Esophagus squamous epithelium (tissue), 5 donors: ENCODE measurements at places on chromosomes 3 and 15.

GRCh38 chr15:98537516-98538060, 110.8 kb upstream of the IGF1R start:
- no peak for DNase-seq

DNA sequence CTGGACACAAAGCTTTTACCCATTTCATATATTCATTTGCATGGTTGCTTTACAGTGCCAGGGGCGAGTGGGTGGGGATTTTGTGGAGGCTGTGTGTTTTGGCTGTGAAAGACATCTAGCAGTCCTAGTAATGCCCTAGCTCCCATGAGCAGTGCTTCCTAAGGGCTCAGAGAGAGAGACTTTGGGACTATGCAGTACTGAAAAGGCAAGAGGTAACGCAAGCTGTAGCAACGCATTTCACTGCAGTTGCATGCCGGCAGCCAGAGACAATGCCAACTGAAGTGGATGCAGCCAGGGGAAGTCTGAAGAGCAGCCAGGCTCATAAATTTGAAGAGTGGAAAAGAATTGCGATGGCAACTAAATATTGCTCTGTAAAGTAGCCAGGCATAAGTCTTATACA, 27.4 kb upstream of the ATP10A start:
- no peak for DNase-seq

DNA sequence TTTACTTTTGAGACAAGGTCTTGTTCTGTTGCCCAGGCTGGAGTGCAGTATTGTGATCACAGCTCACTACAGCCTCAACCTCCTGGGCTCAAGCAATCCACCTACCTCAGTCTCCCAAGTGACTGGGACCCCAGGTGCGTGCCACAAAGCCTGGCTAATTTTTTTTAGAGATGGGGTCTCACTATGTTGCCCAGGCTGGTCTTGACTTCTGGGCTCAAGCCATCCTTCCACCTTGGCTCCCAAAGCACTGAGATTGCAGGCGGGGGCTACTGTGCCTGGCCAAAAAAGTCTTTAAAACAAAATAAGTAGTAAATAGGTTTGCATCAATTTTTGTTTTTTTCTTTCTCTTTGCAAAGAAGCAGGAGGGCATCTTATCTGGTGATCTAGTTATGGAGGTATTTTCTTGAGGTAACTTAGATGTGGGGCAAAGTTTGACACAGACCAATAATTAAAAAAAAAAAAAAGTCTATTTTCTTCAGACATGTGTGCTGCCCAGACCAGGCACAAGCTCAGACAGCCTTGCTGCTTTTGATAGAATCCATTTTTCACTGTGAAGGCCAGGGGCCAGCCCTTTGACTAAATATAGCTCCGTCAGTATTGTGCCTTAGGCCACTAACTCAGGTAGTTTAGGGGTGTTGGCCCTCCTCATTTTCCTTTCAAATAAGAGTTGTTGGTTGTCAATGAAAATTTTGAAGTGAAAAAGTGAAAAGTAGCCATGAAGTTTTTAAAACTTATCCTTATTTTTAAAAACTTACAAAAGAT, 2.5 kb downstream of the ARL6IP5 start:
- DNase-seq = no peak

- DNase-seq = no peak
These were observed 162.5 kb upstream of the CHRNA7 start for GRCh38 chr15:31867536-31868442.

- DNase-seq = no peak
These were observed 29.7 kb downstream of the SEMA7A start for GRCh38 chr15:74403991-74404563.

DNA sequence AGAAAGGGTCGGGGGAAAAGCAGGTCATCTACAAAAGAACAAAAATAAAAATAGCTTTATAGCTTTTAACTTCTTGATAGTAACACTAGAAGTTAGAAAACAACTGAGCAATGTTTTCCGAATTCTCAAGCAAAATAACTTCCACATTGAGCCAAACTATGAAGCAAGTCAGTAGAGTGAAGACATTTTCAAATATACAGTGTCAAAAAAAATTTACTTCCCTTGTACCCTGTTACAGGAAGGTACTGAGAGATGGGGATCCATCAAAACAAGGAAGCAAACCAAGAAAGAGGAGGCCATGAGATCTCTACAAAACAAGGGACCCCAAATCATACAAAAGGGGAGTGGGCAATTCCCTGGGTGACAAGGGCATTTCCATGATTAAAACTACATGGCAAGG, 26.6 kb upstream of the STIMATE start:
- no peak for DNase-seq

GRCh38 chr15:39828374-39828931, 45.8 kb upstream of the FSIP1 start:
- no peak for DNase-seq

GRCh38 chr15:77287385-77287784, 132.5 kb downstream of the PEAK1 start:
- DNase-seq = no peak

GRCh38 chr3:122510878-122511535, 3.7 kb downstream of the KPNA1 start:
- no peak for DNase-seq

GRCh38 chr3:144770915-144771351, 799.3 kb downstream of the DIPK2A start:
- no peak for DNase-seq
